Neuronal stem cell (in vitro differentiated cells): ENCODE measurements at places on chromosomes 7 and 10.

DNA sequence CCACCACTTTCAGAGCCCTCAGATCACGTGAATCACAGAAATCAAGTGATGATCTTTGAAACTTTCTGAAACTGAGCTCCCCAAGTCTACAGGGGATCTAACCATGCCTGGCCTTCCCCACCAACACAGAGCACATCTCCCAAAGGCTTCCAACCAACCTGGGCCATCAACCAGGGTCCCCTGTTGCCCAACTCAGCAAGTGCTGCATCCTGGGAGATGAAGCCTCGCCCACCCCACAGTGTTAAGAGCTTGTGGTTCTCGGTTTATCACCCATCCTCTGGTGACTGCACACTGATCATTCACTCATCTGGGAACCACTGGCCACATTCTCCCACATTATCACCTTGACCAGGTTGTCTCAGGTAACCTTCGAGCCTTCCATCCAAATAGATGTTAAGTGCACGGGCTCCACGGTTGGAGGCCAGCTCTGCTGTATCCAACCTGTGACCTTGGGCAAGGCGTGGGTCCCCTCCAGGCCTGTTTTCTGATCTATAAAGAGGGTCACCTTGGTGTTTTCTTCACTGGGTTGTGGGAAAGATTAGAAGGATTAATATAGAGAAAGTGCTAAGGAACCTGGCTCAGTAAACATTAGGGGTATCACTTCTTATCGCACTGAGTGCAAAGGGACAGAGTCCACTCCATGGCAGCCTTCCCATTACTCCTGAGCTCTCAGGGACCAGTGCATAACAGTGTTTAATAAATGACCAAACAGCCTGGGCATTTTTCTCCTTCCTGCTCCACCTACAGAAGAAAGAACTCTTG is 3.6 kb downstream of the ZNF488 start:
- DNase-seq, result no peak

- DNase-seq, result no peak
These were observed 410.8 kb upstream of the ETV1 start for GRCh38 chr7:14400271-14400670.

DNA sequence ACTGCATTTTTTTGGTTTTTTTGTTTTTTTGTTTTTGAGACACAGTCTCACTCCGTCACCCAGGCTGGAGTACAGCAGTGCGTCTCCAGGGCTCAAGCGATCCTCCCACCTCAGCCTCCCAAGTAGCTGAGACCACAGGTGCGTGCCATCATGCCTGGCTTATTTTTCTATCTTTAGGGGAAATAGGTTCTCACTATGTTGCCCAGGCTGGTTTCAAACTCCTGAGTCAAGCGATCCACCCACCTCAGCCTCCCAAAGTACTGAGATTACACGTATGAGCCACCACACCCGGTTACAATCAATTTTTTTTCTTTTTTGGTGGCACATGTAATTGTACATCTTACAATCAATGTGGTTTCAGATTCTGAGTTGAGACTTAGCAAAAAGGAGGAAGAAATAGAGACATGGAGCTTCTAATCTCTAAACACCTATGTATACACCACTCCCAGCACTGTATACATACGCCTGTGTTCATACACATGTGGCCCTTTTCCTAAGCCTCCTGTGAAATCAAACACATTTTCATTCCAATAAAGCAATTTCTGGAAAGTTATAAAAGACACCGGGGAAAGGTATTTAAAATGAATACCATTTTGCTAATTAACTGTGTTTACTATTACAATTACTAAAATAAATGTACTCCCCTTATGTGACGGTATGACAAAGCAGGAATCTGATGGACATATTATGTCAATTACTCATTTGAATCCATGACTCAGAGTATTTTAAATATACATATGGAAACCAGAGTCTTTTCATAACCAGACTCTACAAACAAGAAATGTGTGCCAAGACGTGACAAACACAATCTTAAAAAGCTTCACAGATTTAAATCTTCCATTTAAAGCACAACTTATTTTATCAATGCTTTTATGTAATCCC is 40.9 kb downstream of the SMURF1 start:
- DNase-seq, result no peak

GRCh38 chr7:47556511-47557180 is 25.3 kb downstream of the TNS3 start:
- no peak for DNase-seq
